ENCODE measurements at places on chromosomes 7 and 10.

- no peak for DNase-seq
Observed at GRCh38 chr10:110172155-110172554, 35.2 kb upstream of the MXI1 start.

DNA sequence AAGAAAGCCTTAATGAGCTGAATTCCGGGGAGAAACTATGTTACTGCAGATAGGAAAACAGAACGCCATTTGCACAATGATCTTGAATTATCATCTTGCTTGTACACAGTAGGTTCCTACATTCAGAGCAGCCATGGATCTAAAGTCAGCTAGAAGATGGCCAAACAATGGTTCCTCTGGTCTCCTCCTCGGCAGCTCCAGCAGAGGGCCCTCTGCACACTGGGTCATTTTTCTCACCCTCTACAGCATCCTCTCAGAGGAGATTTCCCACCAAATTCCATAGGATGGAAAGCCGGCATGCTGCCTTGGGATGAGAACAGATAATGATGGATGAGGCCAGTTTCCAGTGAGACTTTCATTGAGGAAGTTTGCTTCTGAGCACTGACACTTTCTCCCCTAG lies 308.5 kb upstream of the NFE2L3 start:
- no peak for DNase-seq

GRCh38 chr10:43846968-43847367 lies 198.3 kb upstream of the ZNF32 start:
- DNase-seq, result no peak

DNA sequence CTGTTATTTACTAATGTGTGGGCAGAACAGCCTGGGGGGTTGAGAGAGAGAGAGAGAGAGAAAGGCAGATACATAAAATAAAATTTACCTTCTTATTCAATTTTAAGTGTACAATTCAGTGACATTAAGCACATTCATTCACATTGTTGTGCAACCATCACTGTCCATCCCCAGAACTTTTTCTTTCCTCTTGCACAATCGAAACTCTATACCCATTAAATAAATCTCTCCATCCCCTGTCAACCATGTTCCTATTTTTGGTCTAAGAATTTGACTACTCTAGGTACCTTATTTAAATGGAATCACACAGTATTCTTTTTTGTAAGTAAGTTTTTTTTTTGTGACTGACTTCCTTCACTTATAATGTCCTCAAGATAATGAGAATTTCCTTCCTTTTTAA lies 181.6 kb downstream of the SND1 start:
- peak; percentile 31 for DNase-seq

GRCh38 chr7:21548491-21548890 lies 5.7 kb downstream of the DNAH11 start:
- no peak for DNase-seq

DNA sequence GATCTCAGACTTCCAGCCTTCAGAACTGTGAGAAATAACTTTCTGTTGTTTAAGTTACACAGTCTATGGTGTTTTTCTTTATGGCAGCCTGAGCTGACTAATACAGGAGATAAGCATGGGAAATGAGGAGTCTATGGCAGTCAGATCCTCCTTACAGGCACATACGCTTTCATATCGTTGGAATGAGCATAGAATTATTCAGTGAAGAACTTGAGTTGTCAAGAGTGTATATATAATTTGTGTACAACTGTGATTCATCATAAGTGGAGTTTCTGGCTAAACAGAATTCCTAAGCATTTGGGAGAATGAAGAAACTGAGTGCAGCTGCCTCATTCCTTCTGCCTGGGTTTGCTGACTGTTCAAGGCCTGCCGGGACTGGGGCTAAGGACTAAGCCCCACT lies 516.7 kb downstream of the ADRA2A start:
- peak; percentile 69 for DNase-seq

GRCh38 chr7:40133561-40134427 lies 628 bp downstream of the MPLKIP start:
- DNase-seq, result peak; percentile 48

DNA sequence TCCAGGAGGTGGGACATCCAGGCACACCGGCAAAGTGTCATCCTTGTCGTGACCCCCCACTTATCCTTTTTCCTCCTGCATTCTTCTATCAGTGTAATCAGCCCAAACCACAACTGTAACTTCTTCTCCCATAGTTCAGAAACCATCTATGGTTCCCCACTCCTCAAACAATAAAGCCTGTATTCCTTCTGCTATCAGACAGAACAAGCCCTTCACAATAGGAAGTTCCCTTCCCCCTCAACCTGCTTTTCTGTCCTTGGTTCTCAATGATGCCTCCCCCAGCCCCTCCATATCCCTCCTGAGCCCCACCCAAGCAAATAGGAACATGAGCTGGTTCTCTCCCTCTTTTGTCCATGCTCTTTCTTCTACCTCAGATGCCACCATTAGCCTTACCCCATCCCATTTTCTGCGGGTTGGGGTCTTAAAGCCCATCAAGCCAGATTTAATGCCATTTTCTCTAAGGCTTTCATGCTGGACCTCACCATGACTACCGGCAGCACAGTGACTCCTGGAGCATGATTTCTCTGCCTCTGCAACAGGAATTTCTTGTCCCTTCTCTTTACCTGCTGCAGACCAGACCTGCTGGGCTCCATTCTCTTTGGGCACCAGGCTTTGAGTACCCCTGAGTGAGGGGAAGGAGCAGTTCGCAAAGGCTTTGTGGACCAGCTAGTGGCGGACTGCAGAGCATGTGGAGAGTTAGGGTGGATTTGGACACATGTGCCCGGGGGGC lies 92.8 kb upstream of the PAX2 start:
- no peak for DNase-seq

DNA sequence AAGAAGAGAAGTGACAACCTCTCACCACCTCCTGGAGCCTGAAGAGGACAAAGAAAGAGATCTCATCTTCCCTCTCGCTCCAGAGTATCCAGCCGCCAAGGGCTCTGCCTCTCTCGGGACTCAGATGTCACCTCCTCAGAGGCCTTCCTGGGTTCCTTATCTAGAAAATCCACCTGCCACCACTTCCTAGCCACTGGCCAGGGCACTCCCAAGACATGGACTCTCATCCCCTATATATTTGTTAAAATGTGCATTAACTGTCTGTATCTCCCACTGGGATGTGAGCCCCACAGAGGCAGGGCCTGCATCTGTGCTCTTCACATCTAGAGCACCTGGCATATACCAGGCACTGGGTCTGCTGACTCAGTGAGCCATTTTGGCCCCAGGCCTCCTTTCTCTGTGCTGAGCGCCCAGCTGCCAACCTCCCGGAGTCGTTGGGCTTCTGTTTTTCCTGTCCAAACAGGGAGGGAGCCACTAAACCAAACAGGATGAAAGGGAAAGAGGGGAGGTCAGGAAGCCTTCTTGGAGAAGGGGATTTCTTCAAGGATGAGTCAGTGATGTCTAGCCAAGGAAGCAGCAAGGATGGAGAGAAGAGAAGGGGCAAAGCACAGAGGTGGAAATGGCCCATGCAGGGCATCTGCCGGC lies 58.9 kb downstream of the KCNMA1 start:
- DNase-seq, result peak; percentile 15

DNA sequence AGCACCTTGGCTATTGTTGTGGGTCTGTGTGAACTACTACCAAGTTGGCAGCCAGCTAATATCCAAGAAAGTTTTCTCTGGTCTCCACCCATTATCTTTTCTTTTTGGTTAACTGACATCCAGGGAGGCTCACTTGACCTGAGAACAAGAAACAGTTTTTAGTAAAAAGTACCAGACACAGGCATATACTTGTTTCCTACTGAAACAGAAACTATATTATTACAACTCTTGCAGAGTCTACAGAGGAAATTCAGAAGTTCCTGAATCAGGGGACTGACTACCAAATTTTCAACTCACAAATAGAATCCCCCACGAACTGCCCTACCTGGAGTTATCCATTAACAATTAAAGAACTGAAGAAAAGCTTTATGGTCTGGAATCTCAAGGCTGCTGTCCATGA lies 168.9 kb downstream of the KCND2 start:
- no peak for DNase-seq

- DNase-seq, result peak; percentile 43
Observed at GRCh38 chr7:1758028-1758858, 88.2 kb downstream of the ELFN1 start.

DNA sequence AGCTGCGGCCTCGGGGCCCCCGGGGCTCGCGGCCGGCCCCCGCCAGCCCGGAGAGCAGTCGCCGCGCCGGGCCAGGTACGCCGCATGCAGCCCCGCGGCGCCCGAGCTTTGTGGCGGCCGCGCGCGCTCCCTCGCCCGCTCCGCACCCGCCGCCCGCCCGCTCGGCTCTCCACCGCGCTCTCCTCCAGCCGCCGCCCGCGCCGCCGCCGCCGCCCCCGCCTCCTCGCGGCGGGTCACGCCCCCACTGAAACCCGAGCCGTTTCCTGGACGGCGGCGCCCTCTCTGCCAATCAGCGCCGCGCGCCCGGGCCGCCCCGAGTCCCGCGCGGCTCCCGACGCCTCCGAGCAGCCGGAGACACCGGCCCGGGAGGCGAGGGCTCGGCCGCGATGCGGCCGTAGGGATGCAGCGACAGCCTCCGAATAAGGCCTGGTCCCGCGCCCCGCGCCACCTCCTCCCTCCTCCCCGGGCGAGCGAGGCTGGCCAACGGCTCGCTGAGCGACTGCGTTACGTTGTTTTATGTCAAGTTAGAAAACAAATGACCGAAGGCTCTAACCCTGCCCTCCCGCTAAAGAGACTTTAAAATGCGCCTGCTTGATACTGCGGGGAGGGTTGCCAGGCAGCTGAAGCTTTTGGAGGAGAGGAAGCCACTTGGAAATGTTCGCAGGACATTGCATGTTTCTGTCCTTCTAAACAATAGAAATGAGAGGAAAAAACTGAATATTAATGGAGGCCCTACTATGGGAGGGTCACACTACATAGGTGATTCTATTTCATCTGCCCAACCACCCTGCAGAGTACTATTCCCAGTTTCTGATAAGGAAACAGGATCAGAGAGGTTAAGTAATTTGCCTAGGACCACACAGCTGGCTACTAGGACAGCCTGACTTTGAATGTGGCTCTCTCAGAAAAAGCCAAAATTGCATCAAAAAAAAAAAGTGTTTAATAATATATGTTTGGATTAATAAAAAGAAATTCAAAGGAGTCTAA lies at the start of gene FGFR2:
Gene FGFR2, minus strand, starts transcription at position 182 of the 987 bp plus-strand sequence. CDS start 4,627 bp downstream, outside the sequence.
- DNase-seq, result peak; percentile 47

GRCh38 chr10:22573820-22574569 lies 140.4 kb downstream of the PIP4K2A start:
- peak; percentile 44 for DNase-seq

DNA sequence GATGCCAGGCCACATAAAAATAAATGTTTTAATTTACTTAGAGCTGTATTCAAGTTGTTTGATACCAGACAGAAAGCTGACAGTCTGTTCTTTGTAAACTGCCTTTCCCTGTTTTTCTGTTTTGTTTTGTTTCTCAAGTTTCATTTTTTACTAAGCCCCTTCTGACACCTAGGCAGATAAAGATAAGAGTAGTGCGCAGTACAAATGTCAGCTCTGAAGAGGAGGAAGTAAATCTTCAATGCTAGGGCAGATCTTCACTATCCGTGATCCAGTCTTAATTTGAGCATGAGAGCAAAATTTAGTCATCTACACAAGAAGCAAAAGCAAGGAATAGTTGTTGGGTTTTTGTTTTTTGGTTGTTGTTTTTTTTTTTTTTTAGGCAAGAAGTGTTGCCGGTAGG lies 27.3 kb downstream of the MTURN start:
- DNase-seq, result no peak

- no peak for DNase-seq
Observed at GRCh38 chr7:70470746-70471145, 661.2 kb upstream of the GALNT17 start.

- DNase-seq, result no peak
Observed at GRCh38 chr10:61921143-61921542, 19.6 kb downstream of the ARID5B start.

- no peak for DNase-seq
Observed at GRCh38 chr7:149799397-149800168, 26.2 kb upstream of the ZNF467 start.

GRCh38 chr10:122044713-122045112 lies 55.8 kb downstream of the TACC2 start:
- DNase-seq, result peak; percentile 8

GRCh38 chr7:151757274-151757673 lies 119.6 kb downstream of the PRKAG2 start:
- DNase-seq, result peak; percentile 74

- DNase-seq, result no peak
Observed at GRCh38 chr7:140212100-140212881, 35.5 kb upstream of the KDM7A start.

DNA sequence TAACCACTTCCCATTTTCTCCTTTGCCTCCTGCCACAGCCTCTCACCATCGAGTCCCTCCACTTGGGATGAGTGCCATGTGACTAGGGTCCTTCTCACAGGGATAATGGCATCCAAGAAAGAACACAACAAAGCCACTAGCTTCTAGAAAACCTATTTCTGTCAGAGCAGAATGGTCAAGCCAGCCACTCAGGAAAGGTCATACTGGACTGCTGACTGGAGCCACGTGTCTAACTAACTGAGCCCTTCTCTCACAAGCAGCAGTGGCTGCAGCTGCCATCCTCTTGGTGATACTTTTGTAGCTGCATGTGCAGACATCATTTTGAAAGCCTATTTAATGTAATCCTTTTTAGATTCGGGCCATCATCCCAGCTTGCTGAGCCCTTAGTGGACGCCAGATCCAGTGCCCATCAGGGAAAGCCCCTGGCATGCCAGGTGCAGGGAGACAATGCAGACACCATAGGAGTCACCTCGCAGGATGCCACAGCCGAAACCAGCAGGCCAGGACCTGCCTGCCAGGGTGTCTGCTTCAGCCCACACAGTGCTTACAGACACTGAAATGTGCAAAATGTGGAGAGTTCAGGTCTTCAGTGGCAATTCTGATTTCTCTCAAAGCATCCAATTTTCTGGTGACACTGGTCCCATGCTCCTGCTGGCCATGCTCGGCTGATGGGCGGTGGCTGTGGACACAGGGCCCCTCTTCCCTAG lies 98.3 kb upstream of the DDC start:
- no peak for DNase-seq

GRCh38 chr10:79273604-79274003 lies 73.7 kb upstream of the PPIF start:
- no peak for DNase-seq

DNA sequence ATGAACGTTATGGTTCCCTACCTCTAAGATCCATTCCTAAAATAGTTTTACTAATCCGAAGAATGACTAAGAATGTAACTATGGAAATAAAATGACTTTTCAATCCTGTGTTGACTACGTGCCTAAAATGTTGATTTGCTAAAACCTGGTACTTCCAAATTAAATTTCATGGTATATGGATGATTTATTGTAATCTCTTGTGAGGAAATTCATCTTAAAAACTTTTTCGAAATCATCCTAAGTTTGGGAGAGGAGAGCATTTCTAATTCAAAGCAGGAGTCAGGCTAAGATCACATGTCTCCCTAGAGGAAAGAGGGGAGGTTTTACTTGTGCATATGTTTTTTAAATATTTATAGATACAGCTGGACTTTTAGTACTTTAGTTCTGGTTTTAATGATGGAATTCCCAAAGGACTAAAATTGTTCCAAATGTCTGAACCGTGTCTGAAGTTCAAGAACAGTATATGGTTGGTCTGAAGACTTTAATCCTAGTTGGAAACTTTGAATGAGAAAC lies 483.9 kb downstream of the AUTS2 start:
- peak; percentile 91 for DNase-seq

GRCh38 chr7:150829426-150829825 lies 22.9 kb upstream of the AOC1 start:
- no peak for DNase-seq

All from AG10803 (cell line).